NCI-H460 (cell line): ENCODE measurements at places on chromosomes 13 and 19.
A peak's percentile ranks its signal among the peaks of the same experiment; 100 is the strongest.

- DNase-seq = peak; percentile 48
Measured at GRCh38 chr19:18233224-18233825, 7.1 kb upstream of the PDE4C start.

- DNase-seq = no peak
Measured at GRCh38 chr19:6767081-6767356, 216 bp downstream of the SH2D3A start.

DNA sequence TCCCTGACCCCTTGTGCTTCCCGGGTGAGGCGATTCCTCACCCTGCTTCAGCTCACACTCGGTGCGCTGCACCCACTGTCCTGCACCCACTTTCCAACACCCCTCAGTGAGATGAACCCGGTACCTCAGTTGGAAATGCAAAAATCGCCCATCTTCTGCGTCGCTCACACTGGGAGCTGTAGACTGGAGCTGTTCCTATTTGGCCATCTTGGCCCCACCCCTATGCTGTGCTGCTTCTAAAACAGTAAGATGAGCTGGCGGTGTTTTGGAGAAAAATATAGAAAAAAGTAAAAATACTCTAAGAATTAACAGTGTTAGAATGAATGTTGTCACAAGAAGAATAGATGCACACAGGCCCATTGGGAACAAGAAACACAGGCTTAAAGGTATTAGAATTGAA is 92.5 kb downstream of the ITGBL1 start:
- DNase-seq = no peak

DNA sequence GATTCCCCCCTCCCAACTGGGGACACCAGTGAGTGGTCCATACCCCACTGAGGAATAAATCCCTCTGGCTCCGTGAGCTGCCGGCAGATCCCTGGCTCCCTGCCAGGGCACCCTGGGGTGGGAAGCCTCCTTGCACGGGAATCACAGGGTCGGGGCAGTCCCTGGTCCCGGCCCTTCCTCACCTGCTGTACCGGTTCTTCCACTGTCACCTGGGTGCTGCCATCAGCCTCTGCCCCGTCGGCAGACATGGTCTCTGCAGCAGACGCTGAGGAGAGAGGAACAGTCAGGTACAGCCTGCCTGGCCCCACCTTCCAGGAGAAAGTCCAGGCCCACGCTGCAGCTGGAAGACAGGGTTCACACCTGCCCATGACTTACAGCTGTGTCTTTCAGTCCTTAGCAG is 6.3 kb downstream of the PLIN3 start:
- no peak for DNase-seq

DNA sequence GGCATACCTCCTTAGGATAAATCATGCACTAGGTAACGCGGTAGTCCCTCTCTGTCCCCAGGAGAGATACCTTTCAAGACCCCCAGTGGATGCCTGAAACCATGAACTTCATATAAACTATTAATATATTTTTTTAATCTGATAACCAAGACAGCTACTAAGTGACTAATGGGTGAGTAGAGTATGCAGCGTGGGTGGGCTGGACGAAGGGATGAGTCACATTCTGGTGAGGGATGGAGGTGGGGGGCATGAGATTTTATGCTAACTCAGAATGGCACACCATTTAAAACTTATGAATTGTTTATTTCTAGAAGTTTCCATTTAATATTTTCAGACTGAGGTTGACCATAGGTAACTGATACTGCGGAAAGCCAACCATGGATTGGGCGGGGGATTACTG is 46.2 kb downstream of the CDK8 start:
- no peak for DNase-seq

DNA sequence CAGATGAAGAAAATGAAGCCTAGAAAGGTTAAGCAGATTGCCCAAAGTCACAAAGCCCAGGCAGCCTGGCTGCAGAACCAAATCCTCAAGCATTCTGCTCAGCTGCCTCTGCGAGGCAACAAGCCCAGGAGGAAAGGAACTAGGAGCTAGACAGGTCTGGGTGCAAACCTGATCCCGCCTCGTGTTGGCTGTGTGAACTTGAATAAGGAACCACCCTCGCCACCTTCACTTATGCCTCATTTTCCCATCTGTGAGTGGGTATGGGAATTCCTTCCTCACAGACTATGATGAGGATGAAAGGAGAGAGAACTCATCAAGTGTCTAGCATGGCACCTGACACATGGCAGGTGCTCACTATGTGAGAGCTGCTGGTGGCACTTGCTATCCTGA is 6.6 kb downstream of the SMG9 start:
- DNase-seq = no peak

DNA sequence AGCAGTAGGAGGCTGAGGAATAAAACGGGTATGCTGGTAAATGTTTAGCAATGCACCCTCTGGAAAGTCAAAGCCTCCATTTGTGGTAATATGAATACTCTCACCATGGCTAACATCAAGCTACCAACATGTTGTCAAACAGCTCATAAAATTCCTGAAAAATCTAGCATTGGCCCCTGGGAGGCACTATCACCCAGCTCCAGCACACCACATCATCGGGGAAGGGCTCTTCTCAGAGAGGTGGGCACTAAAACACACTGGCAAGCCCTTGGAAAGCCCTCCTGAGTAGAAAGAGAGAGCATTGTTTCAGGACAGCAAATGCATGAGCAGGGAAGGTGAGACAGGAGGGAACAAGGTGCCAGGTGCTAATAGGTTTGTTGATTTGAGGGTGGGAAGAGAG is 53.9 kb upstream of the FLT1 start:
- DNase-seq = no peak

DNA sequence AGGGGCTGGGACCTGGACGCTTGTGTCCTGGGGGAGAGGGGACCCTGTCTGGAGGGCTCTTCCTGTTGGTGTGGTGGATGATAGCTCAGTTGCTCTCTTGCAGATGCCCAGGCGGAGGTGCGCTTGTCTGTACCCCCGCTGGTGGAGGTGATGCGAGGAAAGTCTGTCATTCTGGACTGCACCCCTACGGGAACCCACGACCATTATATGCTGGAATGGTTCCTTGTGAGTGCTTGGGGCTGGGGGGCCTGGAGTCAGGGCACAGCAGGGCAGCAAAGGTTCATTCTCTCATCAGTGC is 2.2 kb downstream of the BCAM start:
- DNase-seq = no peak

GRCh38 chr13:42924344-42924743 is 67.7 kb downstream of the EPSTI1 start:
- DNase-seq = no peak

DNA sequence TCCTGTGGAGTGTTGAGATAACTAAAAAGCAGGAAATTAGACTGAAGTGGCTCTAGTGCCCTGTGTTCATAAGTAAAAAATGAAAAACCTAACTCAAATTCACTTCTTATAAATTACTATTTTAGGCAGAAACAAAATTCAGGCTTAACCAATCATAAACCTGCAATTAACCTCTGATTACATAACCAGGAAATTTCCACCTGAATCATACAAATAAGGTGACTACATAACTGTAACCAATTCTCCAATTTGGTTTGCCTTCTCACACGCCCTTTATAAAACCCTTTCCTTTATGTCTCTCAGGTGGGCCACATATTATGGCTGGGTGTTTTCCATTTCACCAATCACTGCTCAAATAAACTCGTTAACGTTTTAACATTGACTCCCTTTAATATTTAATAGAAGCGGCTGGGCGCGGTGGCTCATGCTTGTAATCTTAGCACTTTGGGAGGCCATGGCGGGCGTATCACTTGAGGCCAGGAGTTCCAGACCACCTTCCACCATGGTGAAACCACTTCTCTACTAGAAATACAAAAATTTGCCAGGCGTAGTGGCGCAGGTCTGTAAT is 22.9 kb upstream of the ZNF724 start:
- DNase-seq = no peak

DNA sequence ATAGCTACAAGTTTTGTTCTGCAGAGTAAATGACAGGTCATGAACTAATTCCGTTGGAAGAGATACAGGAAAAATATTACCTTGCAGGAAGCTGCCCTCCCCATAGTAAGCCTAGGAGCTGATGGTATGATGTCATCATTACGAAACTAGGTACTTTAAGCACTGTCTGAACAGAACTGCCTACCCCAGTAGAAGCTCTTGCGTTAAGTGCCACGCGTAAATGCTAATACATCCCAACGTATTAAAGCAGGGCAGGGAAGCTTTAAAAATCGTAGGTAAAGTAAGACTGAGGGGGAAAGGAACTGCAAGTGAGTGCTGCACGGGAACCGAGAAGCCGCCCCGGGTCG is 572 bp downstream of the UGGT2 start:
- peak; percentile 20 for DNase-seq

DNA sequence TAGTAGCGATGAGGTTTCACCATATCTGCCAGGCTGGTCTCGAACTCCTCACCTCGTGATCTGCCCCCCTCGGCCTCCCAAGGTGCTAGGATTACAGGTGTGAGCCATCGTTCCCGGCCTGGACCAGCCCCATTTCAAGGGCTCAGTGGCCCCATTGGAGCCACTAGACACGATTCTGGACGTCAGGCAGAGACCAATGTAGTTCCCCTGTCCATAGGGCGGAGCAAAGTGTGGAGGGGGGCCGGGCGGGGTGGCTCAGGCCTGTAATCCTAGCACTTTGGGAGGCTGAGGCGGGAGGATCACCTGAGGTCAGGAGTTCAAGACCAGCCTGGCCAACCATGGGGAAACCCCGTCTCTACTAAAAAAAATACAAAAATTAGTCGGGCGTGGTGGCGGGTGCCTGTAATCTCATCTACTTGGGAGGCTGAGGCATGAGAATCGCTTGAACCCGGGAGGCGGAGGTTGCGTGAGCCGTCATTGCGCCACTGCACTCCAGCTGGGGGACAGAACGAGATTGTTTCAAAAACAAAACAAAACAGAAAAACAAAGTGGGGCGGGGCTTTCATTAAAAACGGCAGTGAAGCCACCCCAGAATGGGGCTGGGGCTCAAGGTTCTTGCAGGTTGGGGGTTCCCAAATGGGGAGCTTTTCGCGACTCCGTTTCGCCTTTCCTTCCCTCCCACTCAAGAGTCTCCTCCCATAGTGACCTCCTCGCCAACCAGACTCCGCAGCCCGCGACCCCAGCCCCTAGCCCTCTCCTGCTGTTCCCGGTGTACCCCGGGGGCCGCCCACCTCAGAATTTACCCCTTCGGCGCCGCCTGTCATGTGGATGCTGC is 758 bp upstream of the TECR start:
- no peak for DNase-seq

GRCh38 chr13:45396533-45397095 is 21.6 kb downstream of the SLC25A30 start:
- no peak for DNase-seq

DNA sequence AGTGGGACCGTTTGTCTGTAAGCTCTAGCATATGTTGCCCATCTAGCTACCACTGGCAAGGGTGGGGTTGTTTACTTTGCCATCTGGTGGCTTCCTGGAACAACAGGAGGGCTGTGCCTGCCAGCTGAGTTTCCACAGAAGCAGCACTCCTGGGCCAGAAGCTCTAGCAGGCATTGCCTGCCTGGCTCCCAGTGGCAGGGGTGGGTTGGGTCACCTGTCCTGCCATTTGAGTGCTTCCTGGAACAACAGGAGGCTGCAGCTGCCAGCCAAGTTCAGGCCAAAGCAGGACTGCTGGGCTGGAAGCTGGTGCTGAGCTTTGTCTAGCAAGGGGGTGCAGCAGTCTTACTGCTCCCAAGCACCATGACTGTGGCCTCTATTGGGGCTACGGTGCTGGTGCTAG is 239.7 kb downstream of the MTUS2 start:
- no peak for DNase-seq

DNA sequence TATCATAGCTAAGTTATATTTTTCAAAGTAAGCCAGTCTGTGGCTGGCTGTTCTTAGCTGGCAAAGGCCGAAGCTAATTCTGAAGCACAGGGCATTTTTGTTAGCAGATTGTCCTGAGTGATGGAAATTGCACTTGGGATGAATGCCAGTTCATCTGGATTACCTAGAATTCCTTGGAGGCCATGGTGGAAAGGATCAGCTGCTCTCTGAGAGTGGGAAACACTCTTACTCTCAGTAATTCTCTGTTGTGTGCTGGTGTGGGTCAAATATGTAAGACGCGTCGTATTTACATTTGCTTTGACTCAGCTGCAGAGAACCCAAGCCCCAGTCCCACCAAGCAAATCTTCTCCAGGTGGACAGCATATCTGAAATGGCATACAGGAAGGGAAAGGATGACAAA is 60.7 kb upstream of the C1QTNF9B start:
- DNase-seq = no peak

- no peak for DNase-seq
Measured at GRCh38 chr19:17963936-17964691, 2.8 kb upstream of the KCNN1 start.

DNA sequence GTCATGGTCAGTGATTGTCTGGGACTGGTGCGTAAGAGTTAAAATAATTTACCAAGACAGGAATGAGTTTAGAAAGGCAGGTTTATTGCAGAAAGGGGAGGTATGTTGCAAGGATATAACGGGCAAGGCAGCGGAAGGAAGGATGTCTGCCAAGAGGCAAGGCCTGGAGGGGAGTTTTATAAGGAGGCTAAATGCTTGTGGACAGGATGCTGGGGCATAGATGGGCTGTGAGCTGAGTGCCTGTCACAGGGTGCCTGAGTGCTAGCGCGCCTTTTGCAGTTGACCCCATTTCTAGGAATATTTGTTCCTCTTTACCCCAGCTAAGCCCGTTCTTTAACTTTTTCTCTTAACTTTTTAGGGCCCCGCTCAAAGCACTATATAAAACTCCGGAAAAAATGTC is 58.7 kb downstream of the TEX26 start:
- DNase-seq = no peak

GRCh38 chr19:9877780-9878510 is 42.8 kb downstream of the PIN1 start:
- DNase-seq = no peak

GRCh38 chr13:85441364-85441763 is 357.9 kb downstream of the SLITRK6 start:
- no peak for DNase-seq

DNA sequence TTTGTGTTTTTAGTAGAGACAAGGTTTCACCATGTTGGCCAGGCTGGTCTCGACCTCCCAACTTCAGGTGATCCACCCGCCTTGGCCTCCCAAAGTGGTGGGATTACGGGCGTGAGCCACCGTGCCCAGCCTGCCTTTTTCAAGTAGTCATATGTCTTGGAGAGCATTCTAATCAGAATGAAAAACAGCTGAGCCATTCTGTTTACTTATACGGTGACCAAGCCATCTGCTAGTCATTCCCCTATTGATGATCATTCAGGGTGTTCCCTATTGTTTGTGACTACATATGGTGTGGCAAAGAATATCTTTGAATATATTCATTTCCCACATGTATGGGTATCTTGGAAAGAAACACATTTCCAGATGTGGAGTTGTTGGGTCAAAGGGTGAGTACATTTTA is 17.2 kb downstream of the BLOC1S3 start:
- no peak for DNase-seq

- DNase-seq = peak; percentile 81
Measured at GRCh38 chr19:40598121-40598917, 2.9 kb upstream of the LTBP4 start.

GRCh38 chr13:73355134-73355533 is 296.3 kb downstream of the KLF5 start:
- DNase-seq = no peak

GRCh38 chr19:4278419-4279266 is at the start of gene SHD:
TSS of gene SHD (plus strand) at chr19:4279266. CDS start at chr19:4280064, 798 bp downstream.
- DNase-seq = no peak

GRCh38 chr13:74191410-74191809 is 57.2 kb upstream of the KLF12 start:
- DNase-seq = no peak

- DNase-seq = no peak
Measured at GRCh38 chr13:112032186-112032993, 34.6 kb upstream of the SOX1 start.

GRCh38 chr19:6813659-6814058 is 41.2 kb downstream of the VAV1 start:
- no peak for DNase-seq

GRCh38 chr13:20171364-20171763 is 10.5 kb upstream of the GJA3 start:
- no peak for DNase-seq
